AG09309 (cell line): ENCODE measurements at places on chromosomes 16 and 17.

- no peak for DNase-seq
Measured at GRCh38 chr16:57115514-57116182, 23.3 kb downstream of the CPNE2 start.

- DNase-seq: no peak
Measured at GRCh38 chr16:4057439-4057877, 58.8 kb downstream of the ADCY9 start.

DNA sequence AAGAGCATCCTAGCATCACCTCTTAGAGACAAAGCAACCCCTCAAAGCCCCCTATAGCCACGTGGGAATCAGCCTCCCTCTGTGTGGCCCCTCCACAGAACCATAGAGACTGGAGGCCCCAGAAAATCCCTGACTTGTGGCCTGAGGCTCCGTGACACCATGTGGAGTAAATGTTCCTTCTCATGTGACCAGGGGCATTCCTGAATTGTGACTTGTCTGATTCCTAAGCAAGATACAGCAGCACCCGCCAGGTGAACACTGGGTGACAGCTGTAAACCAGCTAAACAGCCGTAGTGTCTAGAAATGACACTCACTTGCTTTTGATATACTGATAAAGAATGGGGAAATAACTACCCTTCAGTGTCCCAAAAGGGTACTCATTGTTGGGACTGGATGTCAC is 79.0 kb downstream of the DYNLRB2 start:
- no peak for DNase-seq

DNA sequence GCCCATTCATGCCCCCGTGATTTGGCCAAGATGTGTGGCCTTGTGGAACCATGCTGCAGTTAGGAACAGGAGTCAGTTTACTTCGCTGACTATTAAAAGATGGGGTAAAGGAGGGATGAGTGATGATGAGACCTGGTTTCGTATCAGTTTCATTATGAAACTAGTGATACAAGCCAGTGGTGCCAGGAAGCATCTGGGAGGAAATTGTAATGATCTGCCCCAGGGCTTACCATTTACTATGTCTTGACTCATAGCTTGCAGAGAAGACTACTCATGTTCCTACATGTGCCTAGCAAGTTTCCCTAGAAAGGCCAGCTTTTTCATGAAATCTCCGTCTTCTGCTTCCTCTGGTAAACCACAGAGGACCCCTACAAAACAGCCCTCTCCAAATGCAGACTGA is 23.2 kb downstream of the CDH3 start:
- peak; percentile 61 for DNase-seq

- DNase-seq: no peak
Measured at GRCh38 chr17:48818361-48818841, 1.4 kb upstream of the TTLL6 start.

GRCh38 chr17:20955427-20956323 is 87.1 kb downstream of the USP22 start:
- DNase-seq: no peak

DNA sequence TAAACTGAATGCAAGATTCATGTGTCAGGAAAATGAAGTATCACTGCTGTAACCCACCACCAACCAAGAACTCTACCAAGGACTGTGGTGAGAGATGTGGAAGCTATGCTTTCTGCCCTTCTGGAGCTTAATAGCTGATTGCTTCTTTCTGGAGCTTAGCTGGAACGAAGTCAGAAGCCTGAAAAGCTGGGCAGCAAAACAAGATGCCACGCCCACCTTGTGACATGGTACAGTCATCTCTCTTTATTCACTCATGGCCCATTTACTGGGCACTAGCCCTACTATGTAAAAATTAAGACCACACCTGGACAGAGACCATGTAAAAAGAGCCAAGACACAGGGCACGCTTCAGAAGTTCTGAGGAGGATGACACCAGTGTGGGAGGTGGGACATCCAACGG is 48.1 kb downstream of the TEX2 start:
- DNase-seq: no peak

DNA sequence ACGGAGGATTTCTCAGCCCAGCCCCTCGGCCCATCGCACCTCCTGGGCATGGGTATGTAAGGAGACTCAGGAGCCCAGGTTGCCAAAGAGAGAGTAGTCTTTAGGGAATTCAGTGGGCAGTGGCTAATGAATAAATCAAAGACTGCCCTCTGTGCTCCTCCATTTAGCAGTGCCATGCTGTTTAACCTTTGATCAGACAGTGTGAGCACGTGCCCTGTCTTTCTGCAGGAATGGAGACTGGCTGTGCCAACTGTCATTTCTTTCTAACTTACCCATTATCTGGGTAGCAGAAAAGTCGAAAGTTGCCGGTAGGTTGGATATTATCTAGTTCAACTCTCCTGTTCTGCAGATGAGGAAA is 62.4 kb downstream of the CDRT4 start:
- DNase-seq: no peak

GRCh38 chr16:12639044-12639443 is 164.6 kb downstream of the CPPED1 start:
- peak; percentile 18 for DNase-seq
